ENCODE measurements at places on chromosomes 12 and 14. TPM values are rescaled to one million over a fixed set of nuclear protein-coding genes. Genes with fewer than 3 reads are reported as not detected.
A peak's percentile ranks its signal among the peaks of the same experiment; 100 is the strongest.

DNA sequence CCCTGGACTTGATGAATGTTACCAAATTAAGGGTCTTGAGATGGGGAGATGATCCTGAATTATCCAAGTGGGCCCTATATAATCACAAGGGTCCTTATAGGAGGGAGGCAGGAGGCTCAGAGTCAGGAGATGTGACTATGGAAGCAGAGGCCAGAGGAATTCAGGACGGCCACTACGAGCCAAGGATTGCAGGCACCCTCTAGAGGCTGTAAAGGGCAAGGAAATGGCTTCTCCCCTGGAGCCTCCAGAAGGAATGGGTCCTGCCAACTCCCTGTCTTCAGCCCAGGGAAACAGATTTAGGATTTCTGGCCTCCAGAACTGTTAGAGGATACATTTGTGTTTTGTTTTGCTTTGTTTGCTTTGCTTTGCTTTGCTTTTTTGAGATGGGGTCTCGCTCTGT is 8.8 kb downstream of the BDKRB1 start:
- no peak for DNase-seq

- DNase-seq, result no peak
These were observed 158.4 kb upstream of the IGF1 start for GRCh38 chr12:102638777-102639176.

DNA sequence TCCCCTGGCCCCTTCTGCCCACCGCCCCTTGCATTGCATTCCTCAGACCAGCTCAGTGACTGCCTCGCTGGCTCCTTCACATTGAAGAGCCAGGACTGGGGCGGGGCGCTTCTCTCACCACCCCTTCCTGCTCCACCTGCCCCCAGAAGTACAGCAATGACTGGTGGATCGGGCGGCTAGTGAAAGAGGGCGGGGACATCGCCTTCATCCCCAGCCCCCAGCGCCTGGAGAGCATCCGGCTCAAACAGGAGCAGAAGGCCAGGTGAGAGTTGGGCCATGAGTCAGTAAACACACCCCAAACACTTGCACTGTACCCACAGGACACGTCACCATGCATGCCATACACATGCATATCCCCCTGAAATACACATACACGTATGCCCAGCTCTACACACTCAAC is 5.8 kb downstream of the CACNB3 start:
- DNase-seq, result no peak

DNA sequence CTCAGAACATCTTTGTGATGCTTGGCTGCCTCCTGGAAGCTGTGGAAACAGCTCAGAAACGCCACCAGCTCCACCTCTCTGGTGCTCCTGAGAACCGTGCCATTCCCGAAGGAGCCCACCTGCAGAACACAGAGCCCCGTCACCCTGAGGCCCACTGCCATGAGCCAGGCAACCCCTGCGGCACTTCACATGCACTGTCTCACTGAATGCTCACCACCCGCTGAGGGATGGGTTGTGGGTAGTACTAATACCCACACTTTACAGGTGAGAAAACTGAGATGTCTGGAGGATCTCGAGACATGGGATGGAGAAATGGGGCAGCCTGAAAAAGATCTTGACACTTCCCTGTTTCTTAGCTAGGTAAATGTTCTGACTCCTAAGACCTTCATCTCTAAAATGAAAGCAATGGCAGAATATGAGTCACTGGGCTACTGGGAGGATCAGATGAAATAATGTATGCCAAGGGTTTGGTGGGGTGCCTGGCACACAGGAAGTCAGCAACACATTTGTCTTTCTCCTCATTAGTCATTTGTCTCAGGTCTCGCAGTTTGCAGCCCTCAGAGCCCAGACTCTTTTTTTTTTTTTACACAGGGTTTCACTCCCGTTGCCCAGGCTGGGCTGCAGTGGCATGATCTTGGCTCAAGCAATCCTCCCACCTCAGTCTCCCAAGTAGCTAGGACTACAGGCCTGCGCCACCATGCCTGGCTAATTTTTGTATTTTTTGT is 5.3 kb downstream of the OASL start:
- peak; percentile 82 for DNase-seq

Gene B3GNT4
- total RNA-seq, result 0.67 TPM

Gene LRTM2
- not detected for total RNA-seq

Gene CAPZA3
- not detected for total RNA-seq

Gene KCNMB4
- 0.54 TPM for total RNA-seq

All from activated naive CD4-positive, alpha-beta T cell treated with anti-CD3 and anti-CD28 coated beads for 36 hours (primary cell).